ENCODE measurements at places on chromosomes 4 and X.
A peak's percentile ranks its signal among the peaks of the same experiment; 100 is the strongest.

DNA sequence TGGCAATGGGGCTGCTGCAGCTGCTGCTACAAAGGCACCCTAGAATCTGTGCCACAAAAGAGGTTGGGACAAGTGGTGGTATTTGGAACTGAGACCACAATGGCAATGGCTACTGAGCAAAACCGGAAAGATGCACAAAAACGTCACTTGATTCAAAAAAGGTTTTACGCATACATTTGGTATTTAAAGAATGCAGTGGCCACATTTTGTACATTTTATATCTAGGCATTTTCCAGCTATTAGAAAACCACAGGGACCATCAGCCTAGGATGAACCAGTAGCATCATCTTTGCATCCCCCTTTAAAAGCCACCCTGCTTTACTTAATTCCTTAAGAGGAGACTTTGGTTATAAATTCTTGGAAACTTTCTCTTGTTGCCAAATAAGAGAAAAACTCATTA is 104.8 kb upstream of the CXCL13 start:
- H3K4me1 ChIP-seq: no peaks in the 10 kb centered on the region
- DNase-seq: peak; percentile 24
- H3K36me3 ChIP-seq: no peaks in the 10 kb centered on the region
- H3K4me3 ChIP-seq: no peak overlapping the region
- no peaks in the 10 kb centered on the region for H3K27me3 ChIP-seq
- no peak overlapping the region for H3K27ac ChIP-seq

GRCh38 chr4:71095141-71095540 is 101.7 kb downstream of the DCK start:
- no peaks in the 10 kb centered on the region for H3K4me1 ChIP-seq
- no peak for DNase-seq
- no peak overlapping the region for H3K4me3 ChIP-seq
- no peak overlapping the region for H3K27ac ChIP-seq
- no peaks in the 10 kb centered on the region for H3K27me3 ChIP-seq

GRCh38 chr4:78654807-78655206 is 103.2 kb downstream of the ANXA3 start:
- H3K27ac ChIP-seq: no peak overlapping the region
- peaks cover 42% of the 10 kb centered on the region for H3K4me1 ChIP-seq
- no peaks in the 10 kb centered on the region for H3K27me3 ChIP-seq
- no peak for DNase-seq
- H3K36me3 ChIP-seq: no peaks in the 10 kb centered on the region

GRCh38 chrX:39613482-39613995 is 484.2 kb downstream of the BCOR start:
- H3K4me1 ChIP-seq: peaks cover 3% of the 10 kb centered on the region
- no peak overlapping the region for H3K27ac ChIP-seq
- H3K36me3 ChIP-seq: no peaks in the 10 kb centered on the region
- peak overlapping the region; percentile 47 for H3K4me3 ChIP-seq
- no peak for DNase-seq
- H3K27me3 ChIP-seq: peaks cover 57% of the 10 kb centered on the region

DNA sequence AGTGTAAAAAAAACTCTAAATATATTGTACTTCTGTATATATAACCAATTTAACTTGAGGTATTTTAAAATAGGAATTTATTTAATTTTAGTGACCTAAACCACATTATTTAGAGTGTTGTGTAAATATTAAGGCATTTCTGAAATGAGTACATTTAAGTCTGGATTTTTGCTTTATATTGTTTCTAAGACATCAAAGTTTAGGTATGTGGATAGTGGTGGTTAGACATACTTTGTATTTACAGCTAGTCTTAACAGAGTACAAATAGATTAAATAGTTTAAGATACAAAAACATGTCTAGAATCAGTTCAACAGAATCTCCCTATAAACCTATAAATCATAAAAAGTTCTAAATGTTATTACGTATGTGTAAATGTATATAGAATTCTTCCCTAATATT is 588.5 kb downstream of the TRIML1 start:
- no peak for DNase-seq
- no peaks in the 10 kb centered on the region for H3K36me3 ChIP-seq
- H3K27me3 ChIP-seq: no peaks in the 10 kb centered on the region
- H3K4me3 ChIP-seq: no peak overlapping the region

DNA sequence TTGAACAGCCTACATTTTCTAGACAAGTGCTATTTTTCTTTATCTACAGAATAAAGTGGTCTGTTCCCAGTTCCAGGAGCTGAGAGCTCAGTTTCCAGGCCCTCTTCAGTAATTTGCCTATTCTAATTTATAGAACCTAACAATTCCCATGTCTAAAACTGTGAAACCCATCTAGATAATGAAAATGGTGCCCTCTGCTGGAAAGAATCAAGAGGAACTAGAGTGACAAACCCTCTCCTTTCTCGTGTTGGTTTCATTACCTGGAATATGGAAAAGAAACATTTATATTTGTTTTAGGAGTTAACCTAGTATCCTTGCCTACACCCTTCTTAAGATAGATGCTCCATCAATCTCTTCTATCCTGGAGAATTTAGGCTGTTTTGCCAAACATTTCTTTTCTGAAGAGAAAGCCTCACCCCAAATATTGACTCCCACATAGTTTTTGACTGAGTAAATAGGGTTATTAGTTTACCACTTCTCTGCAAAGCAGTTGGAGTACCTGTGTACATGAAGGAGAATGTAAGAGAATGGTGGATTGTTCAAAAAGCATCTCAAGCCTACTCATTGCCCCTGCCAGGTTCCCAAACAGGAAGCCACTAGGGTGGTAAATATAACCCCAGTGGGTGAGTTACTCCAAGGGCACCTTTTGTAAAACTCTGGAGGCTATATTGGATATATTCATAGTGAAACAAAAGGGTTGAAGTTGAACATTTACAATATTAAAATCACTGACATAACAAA is 121.6 kb downstream of the RASL11B start:
- no peak overlapping the region for H3K4me3 ChIP-seq
- no peaks in the 10 kb centered on the region for H3K27me3 ChIP-seq
- H3K27ac ChIP-seq: no peak overlapping the region
- peaks cover 12% of the 10 kb centered on the region for H3K4me1 ChIP-seq
- H3K36me3 ChIP-seq: no peaks in the 10 kb centered on the region

GRCh38 chr4:61204353-61205060 is 4.4 kb downstream of the ADGRL3 start:
- peak; percentile 86 for DNase-seq
- H3K4me3 ChIP-seq: no peak overlapping the region
- peaks cover 20% of the 10 kb centered on the region for H3K27me3 ChIP-seq
- peaks cover 26% of the 10 kb centered on the region for H3K4me1 ChIP-seq

Data from PC-3 (cell line).